ENCODE measurements at places on chromosomes 13 and 19.

- DNase-seq, result no peak
These were observed 10.0 kb downstream of the MTIF3 start for GRCh38 chr13:27440408-27440807.

DNA sequence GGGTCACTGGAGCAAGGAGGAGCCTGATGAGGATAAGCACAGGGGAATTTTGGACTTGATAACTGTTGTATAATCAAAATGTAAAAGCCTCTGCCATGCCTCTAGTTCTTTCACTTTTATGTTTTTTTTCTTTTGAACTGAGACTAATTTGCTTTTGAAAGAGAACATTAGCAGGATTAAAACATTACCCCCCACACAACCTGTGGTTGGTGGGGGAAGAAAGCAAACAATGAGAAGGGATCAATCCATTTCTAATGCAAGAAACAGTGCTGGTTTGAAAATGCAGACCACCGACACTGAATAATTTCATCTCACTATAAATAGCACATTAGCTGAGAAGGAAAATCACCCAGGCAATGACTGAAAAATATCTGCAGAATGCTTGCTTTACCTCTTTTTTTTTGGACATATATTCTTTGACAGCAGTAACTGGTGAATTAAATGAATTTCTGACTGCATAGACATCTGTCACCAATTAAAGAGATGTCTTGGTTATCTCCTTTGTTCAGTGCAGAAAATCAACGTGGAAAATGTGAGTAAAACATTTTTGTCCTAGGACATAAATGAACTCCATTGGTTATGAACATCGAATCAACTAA is 48.6 kb upstream of the TRPC4 start:
- no peak for DNase-seq

DNA sequence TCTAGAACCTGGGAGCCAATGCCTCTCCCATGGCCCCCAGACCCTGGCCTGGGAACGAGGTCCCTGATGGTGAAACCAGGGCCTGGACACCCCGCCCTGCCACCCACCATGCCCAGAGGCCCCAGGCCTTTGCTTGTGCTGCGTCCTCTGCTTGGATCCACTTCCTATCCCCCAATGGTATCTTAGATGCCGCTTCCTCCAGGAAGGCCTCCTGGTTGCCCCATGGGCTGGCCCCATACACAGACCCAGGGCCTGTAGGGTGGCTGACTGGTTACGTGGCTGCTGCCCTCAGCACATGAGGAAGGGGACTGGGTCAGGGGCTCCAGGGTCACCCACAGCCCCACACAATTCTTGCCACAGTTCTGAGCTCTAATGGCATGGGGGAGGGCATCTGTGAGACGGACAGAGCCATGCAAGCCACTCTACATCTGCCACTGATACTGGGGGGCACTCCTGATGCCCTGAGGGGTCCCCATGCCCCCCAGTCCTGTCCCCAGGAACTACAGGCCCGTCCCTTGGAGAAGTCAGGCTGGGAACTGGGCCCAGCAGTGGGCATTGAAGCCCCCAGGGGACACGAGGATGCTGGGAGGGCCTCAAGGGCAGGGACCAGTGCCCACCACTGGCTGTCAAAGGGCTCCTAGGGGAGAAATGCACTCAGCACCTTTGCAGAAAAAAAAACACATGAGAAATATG is 5.0 kb downstream of the RPL36 start:
- DNase-seq, result no peak

GRCh38 chr13:109989155-109989554 is 202.8 kb upstream of the IRS2 start:
- DNase-seq, result no peak

GRCh38 chr19:39264306-39265290 is 3.6 kb upstream of the IFNL2 start:
- no peak for DNase-seq

DNA sequence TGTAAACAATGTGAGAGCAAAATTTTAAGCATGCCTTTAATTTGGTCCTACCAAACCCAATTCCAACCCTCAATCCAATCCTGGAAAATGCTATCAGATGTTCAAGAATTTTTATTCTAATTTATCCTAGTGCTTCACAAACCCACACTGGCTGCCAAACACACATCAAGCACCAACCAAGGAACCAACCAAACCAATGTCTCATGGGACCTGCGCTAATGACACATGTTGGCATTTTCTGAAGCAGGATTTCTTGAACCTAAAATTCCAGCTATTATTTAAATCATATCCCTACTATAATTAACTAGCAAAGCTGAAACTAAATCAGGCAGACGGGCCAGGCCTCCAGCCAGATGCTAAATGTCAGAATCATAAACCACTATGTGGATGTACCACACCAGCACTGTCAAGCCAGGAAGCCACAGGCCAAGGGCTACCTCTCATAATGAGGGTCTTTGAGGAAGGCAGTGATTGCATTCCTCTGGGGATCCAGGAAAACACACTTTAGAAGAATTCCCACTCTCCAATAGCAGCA is 5.8 kb downstream of the LATS2 start:
- no peak for DNase-seq
